ENCODE measurements at places on chromosomes 2 and 18. TPM values are rescaled to one million over a fixed set of nuclear protein-coding genes. Genes with fewer than 3 reads are reported as not detected.
A peak's percentile ranks its signal among the peaks of the same experiment; 100 is the strongest.

- ATAC-seq: no peak
These were observed 373.7 kb upstream of the GALNT5 start for GRCh38 chr2:156883804-156884203.

DNA sequence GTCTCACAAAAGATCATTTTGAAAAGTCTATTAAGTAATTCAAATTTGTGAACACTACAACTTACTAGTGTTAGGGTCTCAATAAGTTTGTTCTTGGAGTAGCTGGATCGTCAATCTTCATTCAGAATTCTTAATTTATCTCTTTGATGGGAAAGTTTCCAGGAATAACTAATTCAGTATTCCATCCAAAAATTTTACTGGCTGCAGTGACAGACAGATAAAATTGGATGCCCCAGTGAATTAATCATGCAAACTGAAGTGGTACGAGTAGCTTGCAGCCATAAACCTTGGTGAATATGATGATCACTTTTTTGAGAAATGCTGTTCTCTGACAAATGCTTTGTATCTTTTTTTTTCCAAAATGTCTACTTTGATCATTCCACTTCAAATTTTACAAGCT is 112.8 kb downstream of the LYPD6 start:
- no peak for ATAC-seq

DNA sequence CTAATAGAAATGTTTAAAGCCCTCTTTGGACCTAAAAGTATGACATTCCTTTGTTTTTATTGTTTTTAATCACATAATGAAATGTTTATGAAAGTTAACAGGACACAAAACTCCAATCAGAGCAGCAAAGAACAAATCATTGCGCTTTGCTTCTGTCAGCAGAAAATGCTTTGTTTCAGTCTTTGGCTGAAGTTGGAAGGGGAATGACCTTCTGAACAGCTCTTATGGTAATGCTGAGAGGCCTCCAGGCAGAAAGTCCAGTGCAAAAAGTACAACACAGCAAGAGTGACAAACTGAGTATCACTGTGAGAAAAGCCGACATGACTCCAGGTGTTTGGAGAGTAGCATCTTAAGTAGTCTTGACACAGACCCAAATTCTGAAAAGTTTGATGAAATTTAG is 147.7 kb upstream of the SP5 start:
- ATAC-seq: no peak

Gene TSGA10
- 22.2 TPM for total RNA-seq

DNA sequence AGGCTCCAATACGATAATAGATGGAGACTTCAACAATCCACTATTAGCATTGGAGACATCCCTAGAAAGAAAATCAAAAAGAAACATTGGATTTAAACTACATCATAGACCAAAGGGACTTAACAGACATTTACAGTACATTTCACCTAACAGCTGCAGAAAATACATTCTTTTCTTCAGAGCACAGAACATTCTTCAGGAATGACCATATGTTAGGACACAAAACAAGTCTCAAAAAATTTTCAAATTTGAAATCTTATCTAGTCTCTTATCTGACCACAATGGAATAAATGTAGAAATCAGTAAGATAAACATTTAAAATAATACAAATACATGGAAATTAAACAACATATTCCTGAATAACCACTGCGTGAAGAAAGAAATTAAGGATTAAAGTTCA is 68.7 kb downstream of the STRADB start:
- ATAC-seq: no peak

- ATAC-seq: no peak
These were observed 30.3 kb downstream of the STEAP3 start for GRCh38 chr2:119253760-119254600.

- ATAC-seq: no peak
These were observed 116.4 kb downstream of the ZNF521 start for GRCh38 chr18:25235401-25236042.

DNA sequence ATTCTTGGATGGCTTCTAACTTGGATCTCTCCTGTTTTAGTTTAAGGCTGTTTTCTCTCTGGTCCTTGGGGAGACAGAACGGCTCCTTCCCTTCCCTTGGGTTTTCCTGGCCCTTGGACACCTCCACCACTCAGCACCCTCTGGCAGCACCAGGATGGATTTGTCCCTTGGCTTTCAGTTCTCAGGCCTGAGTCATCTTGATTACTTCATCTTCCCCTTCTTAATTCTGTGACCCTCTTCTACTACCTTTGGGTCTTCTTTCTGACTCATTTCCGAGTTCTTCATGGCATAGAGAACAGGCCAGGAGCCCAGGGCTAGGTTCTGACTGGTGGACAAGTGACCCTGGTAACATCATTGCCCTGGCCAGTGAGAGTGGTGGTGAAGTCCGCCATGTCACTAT is 14.9 kb downstream of the IGFBP2 start:
- ATAC-seq: no peak

Gene DNAJC10
- 48.8 TPM for total RNA-seq

DNA sequence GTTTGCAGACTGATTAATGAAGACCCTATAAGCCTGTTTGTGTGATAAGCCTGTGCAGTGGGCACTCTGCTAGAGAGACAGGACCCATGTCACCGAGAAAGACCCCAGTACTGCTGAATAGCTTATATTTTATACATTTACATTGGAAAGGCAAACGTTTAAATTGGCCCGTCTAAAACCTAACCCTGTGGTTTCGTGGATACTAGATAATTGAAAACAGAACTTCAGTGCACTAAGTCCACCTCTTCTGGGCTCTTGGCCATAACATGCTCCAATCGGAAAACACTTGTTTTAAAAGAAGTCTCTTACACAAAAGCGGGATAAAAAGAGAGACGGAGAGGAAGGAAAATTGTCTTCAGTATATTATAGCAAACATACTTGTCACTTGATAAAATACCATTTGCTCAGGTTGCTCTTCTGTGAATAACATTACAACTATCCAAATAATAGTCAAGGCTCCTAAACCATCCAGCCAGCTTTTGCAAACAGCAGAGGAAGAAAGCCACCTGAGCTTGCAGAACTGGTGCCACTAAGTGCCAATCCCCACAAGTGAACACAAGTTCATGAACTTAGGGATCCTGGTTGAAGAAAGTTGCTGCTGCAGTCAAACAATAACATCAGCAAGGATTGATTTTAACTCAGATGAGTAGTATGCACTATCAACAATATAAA is 218.4 kb upstream of the FN1 start:
- ATAC-seq: no peak

DNA sequence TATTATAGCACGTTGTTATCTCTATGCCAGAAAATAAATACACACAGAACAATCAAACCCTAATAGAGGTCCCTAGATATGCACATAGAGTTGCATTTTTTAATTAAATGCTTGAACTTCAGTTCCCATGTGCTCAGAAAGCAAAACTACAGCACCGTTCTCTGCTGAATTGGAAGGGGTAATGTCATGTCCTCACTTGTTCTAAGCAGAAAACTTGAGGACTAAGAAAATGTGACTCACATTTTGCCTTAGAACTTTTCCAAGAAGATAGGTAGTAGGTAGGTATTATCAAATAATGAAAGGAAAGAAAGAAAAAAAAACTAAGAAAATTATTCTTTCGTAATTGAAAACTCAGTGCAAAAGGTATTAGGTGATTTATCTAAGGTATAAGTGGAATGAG is 607.3 kb downstream of the ERBB4 start:
- no peak for ATAC-seq

- ATAC-seq: no peak
These were observed 1.7 kb upstream of the SCYGR2 start for GRCh38 chr2:227597036-227597435.

DNA sequence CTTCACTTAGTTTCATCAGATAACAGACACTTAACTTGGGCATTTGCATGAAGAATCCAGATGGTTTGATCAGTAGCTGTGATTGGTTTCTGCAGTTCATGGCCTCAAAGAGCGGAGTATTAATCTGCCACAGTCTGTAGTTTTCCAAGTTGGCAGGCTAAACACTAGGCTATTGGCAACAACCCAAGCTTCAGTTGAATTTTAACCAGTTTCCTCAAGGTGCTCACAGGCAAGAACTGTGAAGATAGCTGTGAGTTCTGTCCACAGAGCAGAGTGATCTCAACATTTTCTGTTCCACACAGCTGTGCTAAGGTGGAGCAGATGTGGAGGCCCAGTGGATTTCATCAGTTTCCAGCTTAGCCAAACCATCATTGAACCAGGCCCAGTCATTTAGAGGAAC is 469.5 kb upstream of the LINC00305 start:
- no peak for ATAC-seq

Gene CCDC148
- total RNA-seq: 4.6 TPM

DNA sequence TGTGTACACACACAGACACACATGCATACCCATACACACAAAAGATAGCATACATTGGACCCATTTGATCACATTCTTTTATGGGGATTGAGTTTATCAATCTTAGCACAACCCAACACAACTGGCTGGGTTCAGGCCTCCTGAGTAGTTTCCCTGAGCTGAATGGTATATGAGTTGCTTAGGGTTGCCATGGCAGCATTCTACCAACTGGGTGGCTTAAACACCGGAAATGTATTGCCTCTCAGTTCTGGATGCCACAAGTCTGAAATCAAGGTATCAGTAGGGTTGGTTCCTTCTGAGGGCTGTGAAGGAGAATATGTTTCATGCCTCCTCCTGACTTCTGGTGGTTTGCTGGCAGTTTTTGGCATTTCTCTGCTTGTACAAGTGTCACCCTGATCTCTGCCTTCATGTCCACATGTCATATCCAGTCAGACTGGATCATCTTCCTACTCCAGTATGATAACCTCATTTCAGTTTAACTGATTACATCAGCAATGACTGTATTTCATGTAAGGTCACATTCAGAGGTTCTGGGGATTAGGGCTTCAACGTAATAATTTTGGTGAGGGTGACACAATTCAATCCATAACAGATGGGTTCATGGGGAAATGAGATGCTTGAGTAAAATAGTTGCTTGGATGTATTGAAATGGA is 212.7 kb downstream of the KCNE4 start:
- no peak for ATAC-seq

GRCh38 chr18:58015065-58015780 is 28.8 kb upstream of the NEDD4L start:
- no peak for ATAC-seq

Gene SNTG2
- total RNA-seq: 1.5 TPM

GRCh38 chr2:25586726-25587144 is 86.6 kb downstream of the DTNB start:
- peak; percentile 44 for ATAC-seq

DNA sequence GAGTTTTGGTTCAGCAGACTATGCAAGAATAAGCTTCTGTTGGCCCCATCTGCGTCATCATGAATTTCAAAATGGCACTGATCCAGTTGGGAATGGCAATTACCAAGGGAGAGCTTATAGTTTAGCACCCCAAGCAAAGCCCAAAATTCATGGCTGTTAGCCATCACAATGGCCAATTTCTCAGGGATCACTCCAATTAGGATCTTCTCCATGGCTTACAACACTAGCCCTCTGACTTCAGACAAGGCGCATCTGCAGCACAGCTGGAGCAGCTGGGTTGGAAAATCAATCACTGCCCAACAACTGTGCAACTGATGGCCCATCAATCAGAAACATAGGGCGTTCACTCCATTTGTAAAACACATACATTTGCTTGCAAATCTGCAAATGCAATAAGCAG is 273.6 kb downstream of the SRBD1 start:
- no peak for ATAC-seq

- no peak for ATAC-seq
These were observed 349.7 kb upstream of the GALNT5 start for GRCh38 chr2:156907806-156908205.

- no peak for ATAC-seq
These were observed at the start of gene ABCA12 for GRCh38 chr2:215138479-215138878. TSS of gene ABCA12 (minus strand) at chr2:215138626. CDS start at chr2:215138208, 418 bp downstream.

Gene DYNAP
- total RNA-seq: not detected

Gene IL1R2
- total RNA-seq: not detected

DNA sequence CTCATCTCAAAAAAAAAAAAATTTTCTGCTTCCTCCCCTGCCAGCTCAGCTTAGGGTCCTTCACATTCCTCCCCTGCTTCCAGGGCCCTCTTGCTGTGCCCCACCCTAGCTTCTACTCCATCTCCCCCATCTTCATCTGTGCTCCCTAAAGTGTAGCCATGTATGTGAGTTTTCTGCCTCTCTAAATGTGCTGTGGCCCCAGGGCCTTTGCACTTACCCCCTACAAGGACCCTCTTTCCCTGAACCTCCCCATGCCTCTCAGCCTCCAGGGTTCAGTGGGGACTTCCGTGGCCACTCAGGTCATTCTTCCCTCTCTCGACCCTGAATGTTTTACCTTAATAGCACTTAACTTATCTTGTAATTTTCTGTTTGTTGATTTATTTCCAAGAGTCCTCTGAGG is 6.2 kb upstream of the ARHGEF4 start:
- no peak for ATAC-seq

GRCh38 chr18:79786304-79786703 is 11.4 kb upstream of the KCNG2 start:
- ATAC-seq: no peak

Gene VIT
- not detected for total RNA-seq

Gene GNAL
- total RNA-seq: 31.0 TPM

Gene CLHC1
- 11.9 TPM for total RNA-seq

GRCh38 chr2:85826990-85827878 is 61.6 kb downstream of the ST3GAL5 start:
- peak; percentile 96 for ATAC-seq

Gene ZC3H6
- total RNA-seq: 13.5 TPM

DNA sequence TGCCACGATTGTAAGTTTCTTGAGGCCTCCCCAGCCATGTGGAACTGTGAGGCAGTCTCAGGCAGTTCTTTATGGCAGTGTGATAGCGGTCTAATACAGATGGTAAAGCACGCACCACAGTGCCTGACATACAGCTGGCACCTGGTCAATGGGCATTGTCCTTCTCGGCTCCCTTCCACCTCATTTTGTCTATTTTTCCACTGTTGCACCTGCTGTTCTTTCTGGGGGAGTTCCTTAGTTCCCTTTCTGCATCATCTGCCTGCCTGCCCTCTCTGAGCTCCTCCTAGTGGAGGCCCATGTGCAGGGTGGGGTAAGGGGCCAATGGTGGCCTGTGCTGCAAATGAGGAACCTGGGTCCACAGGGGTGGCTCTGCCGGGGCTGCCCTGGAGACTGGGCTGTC is 157.6 kb downstream of the LPIN1 start:
- no peak for ATAC-seq

- ATAC-seq: no peak
These were observed 1158.3 kb downstream of the RPIA start for GRCh38 chr2:89849731-89850130.

DNA sequence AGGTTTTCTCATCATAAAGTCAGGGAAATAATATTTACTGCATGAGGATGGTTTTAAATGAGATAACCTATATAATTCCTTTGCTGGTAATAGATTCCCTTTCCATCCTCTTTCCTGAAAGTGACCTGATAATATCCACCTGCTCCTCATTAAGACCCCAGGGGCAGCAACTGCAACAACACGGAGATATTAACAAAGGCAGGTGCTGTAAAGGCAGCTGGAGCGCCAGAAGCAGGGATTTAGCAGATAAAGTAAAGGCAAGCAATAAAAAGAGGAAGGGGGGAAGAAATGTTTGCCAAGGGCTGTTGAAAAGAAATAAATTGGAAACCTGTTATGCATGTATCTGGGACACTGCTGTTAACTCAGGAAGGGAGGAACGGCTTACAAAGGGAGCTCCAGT is 472.6 kb upstream of the KLHL29 start:
- no peak for ATAC-seq

Gene PIGN
- 10.3 TPM for total RNA-seq

Gene HOXD12
- total RNA-seq: not detected
